ENCODE measurements at places on chromosomes 7 and 10.

DNA sequence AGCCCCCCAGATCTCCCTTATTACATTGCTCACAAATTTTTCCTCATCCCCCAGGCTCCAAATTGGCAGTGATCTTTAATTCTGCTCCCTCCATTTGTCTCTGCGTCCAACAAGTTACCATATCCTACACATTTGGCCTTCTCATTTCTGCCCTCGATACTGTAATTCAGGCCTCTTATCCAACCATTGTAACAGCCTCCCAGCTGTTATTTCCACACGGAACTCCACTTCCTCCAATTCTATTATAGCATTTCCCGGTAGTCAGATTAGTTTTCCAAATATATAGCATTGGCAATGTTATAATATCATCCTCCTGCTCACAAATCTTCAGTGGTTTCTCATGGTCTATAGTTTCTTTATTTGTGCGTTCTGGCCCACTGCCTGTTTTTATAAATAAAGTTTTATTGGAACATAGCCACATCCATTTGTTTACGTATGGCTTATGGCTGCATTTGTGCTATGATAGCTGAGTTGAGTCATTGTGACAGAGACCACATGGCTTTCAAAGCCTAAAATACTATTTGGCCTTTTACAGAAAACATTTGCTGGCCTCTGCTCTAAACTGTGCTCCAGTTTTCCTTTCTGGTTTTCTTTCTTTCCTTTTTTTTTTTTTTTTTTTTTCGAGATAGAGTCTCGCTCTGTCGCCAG lies 126.5 kb upstream of the ZNF438 start:
- DNase-seq: peak; percentile 22

DNA sequence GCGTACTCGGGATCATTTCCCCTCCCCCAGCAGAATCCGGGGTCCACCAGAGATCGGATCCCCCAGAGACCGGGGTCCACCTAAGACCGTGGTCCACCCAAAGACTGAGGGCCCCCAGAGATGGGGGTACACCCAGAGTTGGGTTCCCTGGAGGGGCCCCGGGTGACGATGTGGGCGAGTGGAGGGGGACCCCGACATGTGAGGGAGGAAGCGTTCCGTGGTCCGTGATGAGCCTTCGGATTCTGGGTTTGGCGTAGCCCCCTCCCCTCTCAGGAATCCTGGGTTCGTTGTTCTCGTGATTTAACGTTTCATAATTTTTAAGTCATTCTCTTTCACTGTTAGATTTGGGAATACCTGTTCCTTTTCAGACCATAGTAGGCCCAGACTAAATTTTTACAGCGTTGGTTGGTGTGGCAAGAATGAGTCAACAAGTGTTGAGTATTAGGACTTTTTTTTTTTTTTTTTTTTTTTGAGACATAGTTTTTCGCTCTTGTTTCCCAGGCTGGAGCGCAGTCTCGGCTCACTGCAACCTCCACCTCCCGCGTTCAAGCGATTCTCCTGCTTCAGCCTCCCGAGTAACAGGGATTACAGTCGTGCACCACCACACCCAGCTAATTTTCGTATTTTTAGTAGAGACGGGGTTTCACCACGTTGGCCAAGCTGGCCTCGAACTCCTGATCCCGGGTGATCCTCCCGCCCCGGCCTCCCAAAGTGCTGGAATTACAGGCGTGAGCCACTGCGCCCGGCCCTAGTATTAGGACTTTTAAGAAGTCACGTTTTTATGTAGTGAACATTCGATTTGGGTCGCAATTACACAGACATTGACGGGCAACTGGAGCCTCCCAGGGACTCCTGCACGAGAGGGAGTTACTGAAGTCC lies 672 bp downstream of the GTPBP4 start:
- DNase-seq: no peak

GRCh38 chr10:96466-96865 lies 38.8 kb upstream of the ZMYND11 start:
- DNase-seq: no peak

DNA sequence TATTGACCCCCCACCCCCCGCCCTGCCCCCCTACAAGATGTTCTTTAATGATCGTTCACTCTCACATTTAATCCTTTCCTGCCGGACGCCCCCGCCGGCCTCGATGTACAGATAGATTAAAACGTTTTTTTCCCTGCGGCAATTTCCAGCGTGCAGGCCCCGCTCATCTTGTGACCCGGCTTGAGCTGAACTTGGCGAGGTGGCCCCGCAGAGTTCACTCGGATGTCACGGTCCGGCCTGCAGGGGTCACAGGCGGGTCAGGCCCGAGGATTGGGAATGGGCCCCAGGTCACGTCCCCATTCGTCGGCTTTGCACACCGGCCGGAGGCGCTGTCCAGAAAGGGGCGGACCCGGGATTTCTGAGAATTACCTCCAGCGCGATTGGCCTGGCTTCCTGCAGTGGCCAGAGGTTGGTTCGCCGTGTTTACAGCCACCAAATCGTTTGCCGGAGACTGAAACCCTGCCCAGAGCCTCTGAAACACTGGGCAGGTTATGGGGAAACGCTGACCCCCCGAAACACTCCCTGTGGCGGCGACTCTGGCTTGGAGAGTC lies 1.9 kb upstream of the CYP26A1 start:
- no peak for DNase-seq

DNA sequence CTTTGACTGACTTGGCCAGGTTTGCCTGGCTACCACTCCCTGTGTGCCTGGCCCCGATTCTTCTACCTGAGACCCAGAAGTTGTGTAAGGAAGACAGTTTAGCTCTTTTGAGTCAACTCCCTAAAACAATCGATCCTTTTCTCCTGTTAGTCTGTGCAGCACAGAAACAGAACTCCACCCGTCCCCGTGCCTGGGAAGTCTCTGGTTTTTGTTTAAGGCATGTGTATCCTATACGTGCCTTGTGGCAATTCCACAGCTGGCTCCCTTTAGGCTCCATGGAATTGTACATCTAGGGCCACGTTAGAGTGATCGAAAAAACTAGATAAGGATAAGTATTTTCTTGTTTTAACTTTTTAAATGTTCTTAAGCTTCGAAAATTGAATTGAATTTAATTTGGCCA lies 131.6 kb downstream of the BICC1 start:
- no peak for DNase-seq

- no peak for DNase-seq
Observed at GRCh38 chr7:130384841-130385599, 4.7 kb downstream of the CPA1 start.

DNA sequence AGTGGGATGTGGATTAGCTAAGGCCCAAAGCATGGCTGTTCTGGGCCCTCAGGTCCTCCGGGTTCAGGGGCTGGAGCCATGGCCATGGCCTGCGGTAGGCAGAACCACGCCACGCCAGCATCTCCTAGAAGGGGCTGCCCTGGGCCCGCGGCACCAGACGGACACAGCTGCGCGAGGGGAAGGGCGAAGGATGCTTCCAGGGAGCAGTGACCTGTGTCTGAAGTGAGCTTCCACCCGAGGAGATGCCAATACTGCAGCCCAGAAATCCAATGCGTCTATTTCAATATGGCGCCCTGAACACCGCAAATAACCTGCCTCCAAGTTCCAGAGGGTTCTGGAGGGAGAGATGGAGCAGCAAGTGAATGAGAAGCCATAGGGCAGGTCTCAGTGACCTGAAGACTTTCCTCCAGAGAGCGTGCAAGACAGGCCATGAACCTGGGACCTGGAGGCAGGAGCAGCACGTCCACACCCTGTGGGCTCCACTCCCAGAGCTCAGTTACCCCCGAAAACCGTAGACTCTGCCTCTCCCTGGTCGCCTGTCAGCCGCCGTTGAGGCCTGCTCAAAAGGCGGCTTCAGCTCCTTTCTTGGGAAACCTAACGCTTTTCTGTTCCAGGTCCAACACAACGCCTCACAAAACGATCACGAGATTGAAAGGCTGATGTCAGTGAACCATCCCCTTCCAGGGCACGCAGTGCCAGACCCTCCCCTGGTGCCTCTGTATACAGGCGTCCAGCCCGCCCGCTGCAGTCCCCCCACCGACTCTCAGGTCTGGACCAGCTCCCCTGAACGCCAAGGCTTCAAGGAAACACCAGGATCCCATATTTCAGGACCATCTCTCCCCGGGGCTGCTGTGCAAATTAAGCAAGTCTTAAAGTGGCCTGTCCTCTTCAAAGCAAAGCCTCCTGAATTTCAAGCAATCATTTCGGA lies 37.4 kb downstream of the AMZ1 start:
- DNase-seq: no peak

DNA sequence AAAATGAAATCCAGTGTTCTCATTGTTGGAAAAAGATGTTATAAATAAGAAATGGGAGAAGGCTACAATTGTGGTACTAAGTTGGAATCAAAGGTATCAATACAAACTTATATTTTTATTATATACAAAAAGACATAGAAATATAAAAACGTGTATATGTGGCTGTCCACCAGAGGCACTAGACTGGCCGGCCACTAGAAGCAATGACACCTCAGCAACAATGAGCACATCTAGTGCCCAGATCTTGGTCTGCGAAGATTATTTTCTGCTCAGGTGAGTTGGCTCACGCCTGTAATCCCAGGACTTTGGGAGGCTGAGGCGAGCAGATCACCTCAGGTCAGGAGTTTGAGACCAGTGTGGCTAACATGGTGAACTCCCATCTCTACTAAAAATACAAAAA lies 21.6 kb downstream of the IDE start:
- no peak for DNase-seq

DNA sequence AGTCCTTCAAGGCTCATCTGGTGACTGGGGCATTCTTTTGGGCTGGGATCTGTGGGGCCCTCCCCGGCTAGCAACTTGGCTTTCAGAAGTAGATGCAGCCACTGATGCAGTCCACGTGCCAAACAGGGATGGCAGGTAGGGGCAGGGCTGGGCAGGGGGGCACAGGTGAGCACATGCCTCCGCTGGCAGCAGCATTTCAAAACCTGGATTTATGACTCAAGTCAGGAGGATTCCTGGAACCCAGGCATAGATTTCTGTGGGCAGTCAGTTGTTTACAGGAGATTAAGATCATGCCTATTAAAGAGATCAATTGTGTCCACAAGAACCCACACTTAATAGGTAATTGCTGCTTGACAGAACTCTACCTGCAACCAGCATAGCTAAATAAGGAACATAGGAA lies 839 bp upstream of the HABP2 start:
- DNase-seq: no peak

GRCh38 chr7:50303335-50304128 lies 984 bp upstream of the IKZF1 start:
- DNase-seq: no peak

DNA sequence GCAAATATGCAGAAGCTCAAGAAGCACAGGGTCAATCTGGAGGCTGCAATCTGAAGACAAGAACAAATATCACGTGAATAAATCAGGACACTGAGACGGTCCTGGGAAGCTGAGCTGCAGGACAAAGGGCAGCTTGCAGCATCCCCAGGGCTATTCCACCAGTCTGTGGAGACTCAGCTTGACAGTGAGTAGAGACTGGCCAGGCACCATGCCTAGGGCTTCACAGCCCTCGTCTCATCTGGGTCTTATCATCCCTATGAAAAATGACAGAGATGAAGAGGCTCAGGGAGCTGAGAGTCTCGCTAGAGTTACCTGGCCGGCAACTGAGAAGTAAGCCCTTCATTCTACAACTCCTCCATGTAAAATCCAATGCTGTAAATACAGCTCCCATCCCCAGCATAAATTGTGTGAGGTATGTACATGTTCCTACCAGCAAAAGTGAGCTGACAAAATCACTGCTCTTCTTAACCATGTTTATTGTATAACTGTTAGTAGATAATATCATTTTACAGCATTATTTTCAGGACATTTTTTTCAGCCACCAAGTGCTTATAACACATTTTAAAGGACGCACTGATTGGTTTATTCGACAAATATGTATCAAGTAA lies 186.6 kb upstream of the IGFBP3 start:
- DNase-seq: no peak

- no peak for DNase-seq
Observed at GRCh38 chr10:68334672-68335467, 2.1 kb upstream of the PBLD start.

Data from NCI-H2029 treated with DMSO at 0.1 percent for 48 hours (cell line).